ENCODE measurements at places on chromosomes 6 and 20.

- peaks cover 30% of the 10 kb centered on the region for H3K27me3 ChIP-seq
- no peaks in the 10 kb centered on the region for H3K4me1 ChIP-seq
- no peaks in the 10 kb centered on the region for H3K36me3 ChIP-seq
- H3K4me3 ChIP-seq, result no peak overlapping the region
- DNase-seq, result no peak
Measured at GRCh38 chr6:30399390-30400058, 54.6 kb downstream of the RPP21 start.

DNA sequence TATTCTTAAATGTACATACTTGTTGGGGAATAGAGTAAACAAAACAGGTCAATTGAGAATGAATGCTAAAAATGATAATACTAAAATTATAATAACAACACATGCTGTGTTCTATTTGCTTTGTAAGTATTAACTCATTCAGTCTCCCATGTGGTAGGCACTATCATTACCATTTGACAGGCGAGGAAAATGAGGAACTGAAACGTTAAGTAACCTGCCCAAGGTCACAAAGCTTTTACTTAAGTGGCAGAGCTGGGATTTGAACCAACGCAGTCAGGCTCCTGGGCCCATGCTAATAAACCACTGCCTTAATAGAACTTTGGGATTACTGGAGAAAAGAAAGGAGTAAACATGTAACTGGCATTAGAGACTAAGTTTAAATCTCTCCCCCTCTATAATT is 3.8 kb downstream of the NSFL1C start:
- H3K4me3 ChIP-seq, result no peak overlapping the region
- no peaks in the 10 kb centered on the region for H3K27me3 ChIP-seq
- no peak for DNase-seq
- H3K36me3 ChIP-seq, result peaks cover 45% of the 10 kb centered on the region

- H3K4me1 ChIP-seq, result no peaks in the 10 kb centered on the region
- H3K36me3 ChIP-seq, result no peaks in the 10 kb centered on the region
- H3K27ac ChIP-seq, result no peak overlapping the region
- no peak for DNase-seq
- H3K27me3 ChIP-seq, result no peaks in the 10 kb centered on the region
- no peak overlapping the region for H3K4me3 ChIP-seq
Measured at GRCh38 chr6:106808758-106809157, 165.8 kb downstream of the CD24 start.

- H3K27ac ChIP-seq, result no peak overlapping the region
- no peaks in the 10 kb centered on the region for H3K36me3 ChIP-seq
- no peaks in the 10 kb centered on the region for H3K4me1 ChIP-seq
- no peak for DNase-seq
Measured at GRCh38 chr20:57426831-57427230, 35.6 kb downstream of the RBM38 start.

- no peak for DNase-seq
- no peak overlapping the region for H3K27ac ChIP-seq
- H3K36me3 ChIP-seq, result no peaks in the 10 kb centered on the region
- H3K4me3 ChIP-seq, result no peak overlapping the region
- no peaks in the 10 kb centered on the region for H3K27me3 ChIP-seq
Measured at GRCh38 chr20:53609491-53610445, 16.1 kb upstream of the ZNF217 start.

DNA sequence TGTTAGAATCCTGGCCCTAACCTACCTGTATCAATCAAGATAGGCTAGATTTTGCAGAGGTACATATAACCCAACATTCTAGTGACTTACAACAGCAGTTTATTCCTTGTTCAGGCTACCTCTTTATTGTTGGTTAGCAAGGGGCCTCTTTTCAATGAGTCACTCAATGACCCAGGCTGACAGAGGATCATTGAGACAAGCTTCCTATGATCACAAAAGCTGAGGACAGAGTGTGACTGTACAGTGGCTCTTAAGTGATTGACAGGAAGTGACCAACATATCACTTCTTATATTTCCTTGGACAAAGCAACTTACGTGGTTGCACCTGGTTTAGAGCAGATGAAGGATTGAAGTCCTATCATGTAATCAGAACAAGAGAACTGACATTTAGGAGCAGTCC is 740.9 kb downstream of the FRK start:
- no peaks in the 10 kb centered on the region for H3K27me3 ChIP-seq
- H3K36me3 ChIP-seq, result no peaks in the 10 kb centered on the region
- no peak overlapping the region for H3K27ac ChIP-seq
- H3K4me3 ChIP-seq, result no peak overlapping the region

GRCh38 chr6:34917626-34918285 is 28.7 kb downstream of the ANKS1A start:
- H3K4me1 ChIP-seq, result peaks cover 52% of the 10 kb centered on the region
- H3K27ac ChIP-seq, result peak overlapping the region; percentile 64
- no peaks in the 10 kb centered on the region for H3K36me3 ChIP-seq

DNA sequence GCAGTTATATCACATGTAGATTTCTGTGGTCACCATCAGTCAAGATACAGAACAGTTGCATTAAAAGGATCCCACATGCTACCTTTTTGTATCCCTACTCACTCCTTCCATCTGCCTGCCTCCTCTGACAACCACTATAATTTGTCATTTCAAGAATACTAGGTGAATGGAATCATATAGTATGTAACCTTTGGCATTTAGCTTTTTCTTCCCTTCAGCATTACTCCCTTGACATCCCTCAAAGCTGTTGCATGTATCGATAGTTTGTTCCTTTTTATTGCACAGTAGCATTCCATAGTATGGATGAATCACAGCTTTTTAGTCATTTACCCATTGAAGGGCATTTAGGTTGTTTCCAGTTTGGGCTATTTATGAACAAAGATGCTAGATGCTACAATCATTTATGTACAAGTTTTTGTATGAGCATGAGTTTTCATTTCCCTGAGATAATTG is 26.1 kb downstream of the NCOA7 start:
- H3K27ac ChIP-seq, result no peak overlapping the region
- no peaks in the 10 kb centered on the region for H3K4me1 ChIP-seq
- H3K27me3 ChIP-seq, result no peaks in the 10 kb centered on the region

GRCh38 chr6:14824060-14824459 is 421.8 kb upstream of the JARID2 start:
- no peak overlapping the region for H3K4me3 ChIP-seq
- no peaks in the 10 kb centered on the region for H3K4me1 ChIP-seq
- no peak overlapping the region for H3K27ac ChIP-seq
- no peaks in the 10 kb centered on the region for H3K36me3 ChIP-seq

All from tibial artery (tissue), 4 donors.